ENCODE measurements at places on chromosomes 12 and 14.

DNA sequence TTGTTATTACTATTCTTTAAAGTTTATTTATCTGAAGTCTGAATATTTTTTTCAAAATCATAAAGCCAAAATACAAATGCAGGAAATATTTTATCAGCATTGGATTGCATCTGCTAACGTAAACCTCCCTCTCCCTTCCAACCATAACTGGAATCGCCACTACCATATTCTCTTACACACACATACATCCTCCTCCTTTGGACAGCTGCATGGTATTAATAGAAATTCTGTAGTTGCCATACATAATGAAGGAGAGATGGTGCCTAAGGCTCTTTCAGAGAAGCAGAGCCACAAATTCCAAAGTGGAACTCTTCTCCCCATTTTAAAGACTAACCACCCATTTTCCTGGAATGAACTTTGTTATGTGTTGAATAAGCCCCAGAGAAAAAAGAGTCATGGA is 352.7 kb downstream of the MDGA2 start:
- no peak for DNase-seq

- no peak for DNase-seq
Measured at GRCh38 chr14:80627745-80628144, 313.8 kb downstream of the CEP128 start.

- DNase-seq = no peak
Measured at GRCh38 chr14:97724265-97724731, 927.1 kb downstream of the VRK1 start.

DNA sequence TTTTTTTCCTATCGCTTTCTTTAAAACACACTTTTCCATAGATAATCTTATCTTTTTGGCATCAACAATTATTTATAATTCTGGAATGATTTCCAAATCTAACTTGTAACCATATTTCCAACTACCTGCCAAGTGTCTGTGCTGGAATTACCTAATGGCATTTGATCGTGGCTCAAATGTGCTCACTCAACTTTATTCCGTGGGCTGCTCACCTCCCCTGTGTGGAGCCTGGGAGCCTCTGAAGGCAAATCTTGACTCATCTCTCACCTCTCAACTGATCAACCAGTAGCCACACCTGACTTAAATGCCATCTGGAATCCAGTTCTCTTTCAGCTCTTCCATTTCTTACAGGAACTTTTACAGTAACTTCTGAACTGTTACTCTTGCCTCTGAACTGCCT is 608.6 kb downstream of the DIO2 start:
- no peak for DNase-seq

DNA sequence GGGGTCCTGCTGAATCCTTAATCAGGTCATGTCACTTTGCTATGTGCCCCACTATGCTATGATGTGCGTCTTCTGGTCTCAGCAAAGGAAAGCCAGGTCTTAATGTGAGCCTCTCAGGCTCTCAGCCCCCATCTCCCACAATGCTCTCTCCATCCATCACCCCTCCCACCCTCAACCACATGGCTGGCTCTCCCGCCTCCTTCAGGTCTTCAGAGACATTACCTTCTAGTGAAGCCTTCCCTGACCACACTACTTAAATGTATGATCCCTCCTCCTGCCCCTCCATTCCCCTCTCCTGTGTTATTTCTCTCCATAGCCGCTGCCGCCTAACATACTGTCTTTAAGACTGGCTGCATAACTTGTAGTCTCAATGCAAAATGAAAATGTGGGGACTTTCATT is 50.5 kb downstream of the KRT80 start:
- no peak for DNase-seq

GRCh38 chr12:26971963-26972362 is 33.7 kb downstream of the FGFR1OP2 start:
- DNase-seq = no peak

DNA sequence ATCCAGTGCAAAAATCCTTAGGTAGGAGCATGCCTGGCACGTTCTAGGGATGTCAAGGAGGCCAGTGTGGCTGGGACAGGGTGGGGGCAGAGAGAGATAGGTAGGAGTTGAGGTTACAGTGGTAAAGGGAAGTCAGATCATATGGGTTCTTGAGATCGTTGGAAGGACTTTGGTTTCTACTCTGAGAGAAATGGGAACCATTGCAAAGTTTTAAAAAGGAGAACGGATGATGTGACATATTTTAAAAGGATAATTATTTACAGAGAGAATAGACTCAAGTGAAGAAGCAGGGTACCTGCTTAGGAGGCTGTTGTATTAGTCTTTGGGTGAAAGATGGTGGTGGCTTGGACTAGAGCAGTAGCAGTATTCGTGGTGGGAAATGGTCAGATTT is 47.6 kb upstream of the ATP2B1 start:
- no peak for DNase-seq

DNA sequence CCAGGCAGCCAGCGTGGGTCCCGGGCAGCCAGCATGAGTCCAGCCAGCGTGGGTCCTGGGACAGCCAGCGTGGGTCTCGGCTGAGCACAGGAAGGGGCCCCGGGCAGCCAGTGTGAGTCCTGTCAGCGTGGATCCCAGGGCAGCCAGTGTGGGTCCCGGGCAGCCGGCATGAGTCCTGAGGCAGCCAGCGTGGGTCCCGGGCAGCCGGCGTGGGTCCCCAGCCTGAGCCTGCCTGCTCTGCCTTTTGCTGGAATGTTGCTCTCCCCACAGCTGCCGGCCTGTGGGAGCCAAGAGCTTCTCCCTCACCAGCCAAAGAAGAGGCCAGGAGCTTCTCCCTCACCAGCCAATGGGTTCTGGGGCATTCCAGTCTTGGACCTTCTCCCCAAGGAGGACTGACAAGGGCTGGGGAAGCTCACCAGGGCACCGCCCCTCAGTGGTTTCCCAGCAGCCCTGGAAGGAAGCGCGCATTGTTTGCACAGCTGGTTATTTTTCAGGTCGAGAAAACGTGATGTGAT is 15.0 kb upstream of the RFLNA start:
- no peak for DNase-seq
